ENCODE measurements at places on chromosomes 6 and 20.

DNA sequence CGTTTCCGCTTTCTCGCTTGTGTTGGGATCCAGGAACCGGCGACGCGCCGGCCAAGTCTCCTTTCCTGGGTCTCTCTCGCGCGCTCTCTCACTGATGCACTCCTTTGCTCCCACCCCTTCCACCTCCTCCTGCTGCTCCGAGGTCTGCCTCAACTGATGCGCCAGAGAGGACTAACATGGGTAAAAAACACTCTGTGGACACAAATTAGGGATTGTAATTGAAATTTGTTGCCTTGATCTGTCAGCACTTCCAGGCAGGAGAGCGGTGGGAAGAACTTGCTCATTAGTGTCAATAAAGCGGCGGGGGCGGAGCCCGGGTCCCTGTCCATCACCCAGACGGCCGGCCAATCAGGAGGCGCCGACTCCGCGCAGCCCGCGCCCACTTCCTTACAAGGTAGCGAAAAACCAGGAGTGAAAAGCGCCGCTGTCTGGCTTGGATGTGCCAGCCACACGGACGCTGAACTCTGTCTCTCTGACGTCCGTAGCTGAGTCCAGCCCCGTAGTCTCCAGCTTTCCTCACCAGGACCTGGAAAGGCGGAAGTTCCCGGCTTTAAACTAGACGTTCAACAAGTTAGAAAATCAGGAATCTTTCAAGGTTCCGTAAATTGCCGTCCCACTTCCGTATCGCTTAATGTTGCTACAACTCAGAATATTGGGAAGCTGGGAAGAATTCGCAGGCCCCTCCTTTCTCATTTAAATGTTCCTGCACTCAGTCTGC lies at the start of gene TBX18:
Gene TBX18 (minus strand): TSS at position 267 of the 718 bp plus-strand sequence. CDS start 417 bp downstream, outside the sequence.
- DNase-seq = no peak

GRCh38 chr6:133115946-133116345 lies 125.2 kb upstream of the EYA4 start:
- no peak for DNase-seq

GRCh38 chr6:3266170-3266569 lies 7.4 kb downstream of the PSMG4 start:
- DNase-seq = no peak

DNA sequence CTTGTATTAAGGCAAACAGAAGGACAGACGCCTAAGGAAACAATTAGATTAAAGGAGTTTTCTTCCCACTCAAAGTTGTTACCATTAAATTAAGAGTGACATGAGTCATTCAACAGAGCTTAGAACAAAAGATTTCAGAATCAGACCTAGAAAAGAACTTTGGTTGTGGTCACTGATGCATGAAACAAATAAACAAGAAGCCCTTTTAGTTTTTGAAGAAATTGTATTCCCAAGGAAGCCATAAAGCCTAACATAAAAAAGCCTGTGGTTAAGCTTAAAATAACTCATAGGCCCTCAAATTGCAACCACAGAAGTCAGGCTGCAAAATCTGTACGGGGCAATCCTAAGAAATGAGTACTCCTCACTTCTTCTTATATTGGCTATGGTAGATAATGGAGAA lies 17.9 kb upstream of the TRIM26 start:
- no peak for DNase-seq

DNA sequence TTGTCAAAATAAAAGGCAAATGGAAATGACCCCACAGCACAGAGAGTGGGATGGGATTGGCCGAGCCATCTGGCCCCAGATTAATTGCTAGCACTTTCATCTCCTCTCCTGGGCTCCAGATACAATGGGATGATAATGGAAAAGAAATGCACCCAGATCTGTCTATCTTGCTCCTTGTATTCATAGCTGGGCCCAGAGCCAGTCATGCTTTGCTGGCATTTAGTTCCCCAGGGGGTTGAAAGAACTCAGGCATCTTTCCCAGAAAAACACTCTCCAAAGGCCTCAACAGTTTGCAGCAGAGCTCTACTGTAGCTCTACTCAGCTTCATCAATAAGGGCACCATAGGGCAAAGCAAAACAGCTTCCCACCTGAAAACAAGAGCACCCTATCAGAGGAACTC lies 116.0 kb upstream of the FOXA2 start:
- no peak for DNase-seq

DNA sequence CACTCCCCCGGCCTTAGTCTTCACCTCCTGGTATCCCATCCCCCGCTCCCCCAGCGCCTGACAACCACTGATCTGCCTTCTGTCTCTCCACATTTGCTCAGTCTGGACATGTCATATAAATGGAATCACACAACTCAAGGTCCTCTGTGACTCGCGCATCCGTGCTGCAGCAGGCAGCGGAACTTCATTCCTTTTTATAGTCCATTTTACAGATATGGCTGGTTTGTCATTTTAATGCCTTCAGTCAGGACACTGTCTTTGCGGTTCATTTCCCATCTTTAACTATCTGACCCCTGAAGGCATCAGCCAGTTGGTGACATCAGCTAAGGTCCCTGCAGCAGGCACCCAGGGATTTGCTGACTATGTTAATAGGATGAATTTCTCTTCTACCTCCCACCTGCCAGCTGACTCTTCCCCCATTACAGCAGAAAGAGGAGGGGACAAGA lies 125.7 kb downstream of the ZMYND8 start:
- no peak for DNase-seq

DNA sequence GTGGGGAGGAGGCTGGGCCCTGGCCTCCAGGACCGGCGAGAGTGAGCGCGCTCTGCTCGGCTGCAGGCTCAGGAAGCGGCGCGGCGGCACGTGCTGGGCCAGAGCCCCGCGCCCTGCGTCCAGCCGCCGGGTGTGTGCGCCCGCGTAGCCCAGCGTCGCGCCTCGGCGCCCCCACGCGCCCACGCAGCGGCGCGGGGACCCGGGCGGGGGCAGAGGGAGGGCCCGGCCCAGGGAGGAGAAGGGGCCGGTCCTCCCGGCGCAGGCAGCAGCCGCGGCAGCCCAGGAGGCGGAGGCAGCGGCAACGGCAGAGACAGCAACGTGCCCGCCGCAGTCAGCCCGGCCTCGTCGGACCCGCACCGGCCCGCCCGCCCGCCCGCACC lies at the start of gene EYA2:
Gene EYA2 (plus strand): TSS at position 265 of the 380 bp plus-strand sequence. CDS start 95,168 bp downstream, outside the sequence.
- no peak for DNase-seq

GRCh38 chr6:167776906-167777627 lies 49.6 kb upstream of the AFDN start:
- DNase-seq = no peak

- DNase-seq = no peak
Measured at GRCh38 chr20:37526839-37527637, 638 bp downstream of the BLCAP start.

DNA sequence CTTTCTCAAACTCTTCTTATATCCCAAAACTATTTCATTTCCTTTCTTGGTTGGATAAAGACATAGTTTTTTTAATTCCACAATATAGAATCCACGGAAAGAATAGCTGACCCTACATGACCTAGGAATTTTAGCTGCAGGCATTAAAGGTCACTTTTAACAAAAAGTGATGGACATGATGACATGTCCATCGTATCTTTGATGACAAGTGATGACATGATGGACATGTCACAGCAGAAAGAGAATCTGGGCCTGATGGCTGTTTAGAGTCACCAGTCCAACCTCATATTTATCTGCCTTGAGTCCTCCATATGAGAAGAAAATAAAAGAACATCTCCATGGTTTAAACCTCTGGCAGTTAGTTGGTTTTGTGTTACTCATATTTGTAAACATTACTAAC lies 106.2 kb downstream of the PLG start:
- no peak for DNase-seq

GRCh38 chr6:28134716-28135115 lies 7.0 kb upstream of the ZKSCAN8 start:
- no peak for DNase-seq

DNA sequence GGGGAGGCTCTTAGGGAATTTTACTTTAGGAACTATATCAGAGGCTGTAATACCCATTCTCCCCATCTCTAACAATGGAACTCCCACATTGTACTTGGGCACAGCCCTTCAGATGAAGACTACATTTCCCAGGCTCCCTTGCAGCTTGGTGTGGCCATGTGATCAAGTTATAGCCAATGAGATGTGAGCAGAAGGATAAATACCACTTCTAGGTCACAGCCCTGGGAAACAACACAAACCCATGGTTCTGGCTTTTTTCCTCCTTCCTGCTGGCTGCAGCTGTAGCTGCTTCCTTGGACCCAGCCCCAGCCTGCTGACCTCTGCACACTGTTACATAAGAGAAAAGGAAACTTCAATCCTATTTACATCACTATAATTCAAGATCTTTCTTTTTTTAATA lies 445.9 kb upstream of the JARID2 start:
- peak; percentile 24 for DNase-seq

DNA sequence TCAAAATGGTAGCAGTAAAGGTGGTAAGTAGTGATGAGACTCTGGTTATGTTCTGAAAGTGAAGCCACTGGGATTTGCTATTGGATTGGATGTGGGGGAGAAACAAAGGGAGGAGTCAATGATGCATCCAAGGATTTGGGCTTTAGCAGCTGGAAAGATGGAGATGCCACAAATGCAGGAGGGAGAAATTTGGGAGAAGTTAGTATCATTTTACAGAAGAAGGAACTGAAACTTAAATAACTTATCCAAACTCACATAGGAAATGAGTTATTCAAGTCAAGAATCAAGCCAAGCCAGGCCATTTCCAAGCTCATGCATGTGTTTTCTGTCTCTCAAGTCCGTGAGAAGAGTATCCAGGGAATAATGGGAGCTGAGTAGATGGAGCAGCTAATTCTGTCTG lies 155.1 kb upstream of the TNFAIP3 start:
- DNase-seq = no peak

DNA sequence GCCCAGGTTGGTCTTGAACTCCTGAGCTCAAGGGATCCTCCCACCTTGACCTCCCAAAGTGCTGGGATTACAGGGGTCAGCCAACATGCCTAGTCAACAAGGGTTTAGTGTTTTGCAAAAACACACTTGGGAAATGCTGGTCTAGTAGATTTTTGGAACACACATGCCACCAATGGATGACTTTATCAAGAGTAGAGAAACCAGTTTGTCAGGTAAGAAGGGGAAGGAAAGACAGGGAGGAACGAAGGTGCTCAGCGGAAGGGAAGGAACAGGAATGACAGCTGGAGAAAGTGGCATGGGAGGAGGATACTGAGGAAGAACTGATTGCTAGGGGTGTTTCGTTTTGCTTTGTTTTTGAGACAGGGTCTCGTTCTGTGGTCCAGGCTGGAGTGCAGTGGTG lies 15.6 kb upstream of the SEC63 start:
- DNase-seq = no peak

- no peak for DNase-seq
Measured at GRCh38 chr6:34969662-34970265, 80.7 kb downstream of the ANKS1A start.

DNA sequence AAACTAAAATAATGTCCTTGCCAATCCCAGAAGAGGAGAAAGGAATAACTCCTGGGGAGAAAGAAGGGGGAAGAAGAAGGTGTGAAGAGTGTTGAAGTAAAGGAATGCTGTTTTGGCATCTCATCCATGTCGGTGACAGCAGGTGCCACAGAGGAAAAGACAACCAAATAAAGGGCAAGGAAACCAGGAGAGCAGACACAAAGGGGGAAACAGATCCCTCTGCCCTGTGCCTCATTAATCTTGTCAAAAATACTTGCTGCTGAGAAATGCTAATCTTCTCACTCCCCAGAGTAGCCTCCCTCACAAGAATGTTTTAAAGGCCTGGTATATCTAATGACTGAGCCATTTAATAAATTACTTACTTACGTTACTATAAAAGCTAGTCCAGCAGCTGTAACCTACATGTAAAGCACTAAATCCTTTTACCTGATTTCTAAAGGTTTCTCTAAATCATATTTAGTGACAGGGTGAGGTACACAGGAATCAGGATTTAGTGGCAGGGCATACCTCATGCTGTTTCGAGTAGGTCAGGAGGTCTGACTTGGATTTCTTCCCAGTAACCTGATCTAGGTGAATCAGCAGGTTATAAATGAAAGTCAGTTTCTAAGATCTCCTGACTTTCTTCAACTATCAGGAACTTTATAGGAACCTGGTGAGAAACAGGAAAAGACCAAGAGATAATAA lies 377.1 kb downstream of the CENPW start:
- DNase-seq = no peak

DNA sequence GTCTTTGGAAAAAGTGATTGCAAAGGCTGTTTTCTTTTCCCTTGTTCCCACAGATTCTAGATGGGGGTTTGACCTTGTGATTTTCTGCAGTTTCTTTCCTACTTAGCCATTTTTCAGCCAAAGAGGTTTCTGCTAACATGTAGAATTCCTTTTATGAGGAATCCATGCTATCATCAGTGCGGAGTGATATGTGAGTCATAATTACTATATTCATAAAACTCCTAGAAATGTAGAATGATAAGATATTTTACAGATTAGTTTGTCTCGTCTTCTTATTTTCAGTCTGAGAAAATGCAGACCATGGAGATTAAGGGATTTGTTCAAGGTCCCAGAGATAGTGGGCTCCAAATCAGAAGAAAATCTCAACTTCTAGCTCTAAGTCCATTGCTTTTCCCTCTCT lies 98.6 kb downstream of the KCNQ5 start:
- DNase-seq = no peak

DNA sequence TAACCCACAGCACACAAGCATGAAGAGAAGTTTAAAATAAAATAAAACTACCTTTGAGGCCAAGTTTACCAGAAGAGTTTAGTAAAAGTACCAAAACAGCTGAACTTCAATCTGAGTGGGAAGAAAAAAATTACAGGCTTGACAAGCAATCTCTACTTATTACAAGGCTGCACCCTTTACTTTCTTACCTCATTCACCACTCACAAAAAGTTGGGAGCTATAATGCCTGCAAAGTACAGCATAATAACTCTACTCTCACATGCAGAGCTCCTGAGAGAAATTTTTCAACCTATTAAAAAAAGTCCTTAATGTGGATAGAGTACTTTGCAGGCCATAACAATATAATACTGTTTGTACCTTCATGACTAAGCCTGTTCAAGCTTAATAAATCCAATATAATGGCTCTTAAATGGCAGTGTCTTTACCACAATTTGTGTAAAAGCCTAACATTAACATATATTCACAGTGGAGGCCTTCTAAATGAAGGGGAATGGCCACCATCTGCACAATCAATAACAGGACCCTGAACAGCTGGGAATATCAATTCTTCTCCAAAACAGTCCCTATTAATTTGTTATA lies 103.1 kb downstream of the DST start:
- no peak for DNase-seq

GRCh38 chr6:131043902-131044447 lies 19.1 kb downstream of the EPB41L2 start:
- no peak for DNase-seq

GRCh38 chr6:33987531-33988021 lies 158.3 kb downstream of the GRM4 start:
- no peak for DNase-seq

DNA sequence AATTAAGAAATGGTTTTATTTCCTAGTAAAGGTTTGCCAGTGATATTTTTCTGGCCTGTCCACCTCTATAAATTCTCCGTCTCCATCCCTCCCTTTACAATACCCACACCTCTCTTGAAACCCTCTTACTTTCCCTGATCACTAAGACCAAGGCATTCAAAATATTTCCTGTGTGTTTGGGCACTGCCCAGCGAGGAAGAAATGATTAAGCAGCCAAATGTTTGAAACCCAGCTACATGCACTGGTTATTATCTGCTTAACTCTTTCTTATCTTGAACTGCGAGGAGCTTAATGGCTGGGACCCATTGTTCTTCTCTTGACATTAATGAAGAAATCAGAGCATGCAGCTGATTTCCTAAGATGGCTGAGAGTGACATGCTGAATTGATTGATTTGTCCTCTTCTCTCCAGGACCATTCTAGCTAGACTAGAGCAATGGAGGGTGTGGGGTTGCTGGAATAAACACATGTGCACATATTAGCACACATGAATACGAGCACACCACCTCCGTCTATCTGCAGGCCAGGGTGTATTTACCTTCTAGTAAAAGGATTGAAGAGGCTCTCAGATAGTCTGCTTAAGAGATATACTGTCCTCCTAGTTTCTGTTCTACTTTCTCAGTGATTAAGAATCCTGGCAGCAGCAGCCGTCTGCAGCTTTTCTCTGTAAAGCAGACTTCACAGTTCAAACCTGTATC lies 46.1 kb upstream of the PRDM1 start:
- no peak for DNase-seq
